ENCODE measurements at places on chromosomes 2 and 18. TPM values are rescaled to one million over a fixed set of nuclear protein-coding genes. Genes with fewer than 3 reads are reported as not detected.

RAD51AP2 gene
- 0.17 TPM for total RNA-seq

RFX8 gene
- total RNA-seq: not detected

ARL6IP6 gene
- total RNA-seq: 43.2 TPM

- no peak for DNase-seq
These were observed 1.8 kb upstream of the IAH1 start for GRCh38 chr2:9472511-9472910.

DNA sequence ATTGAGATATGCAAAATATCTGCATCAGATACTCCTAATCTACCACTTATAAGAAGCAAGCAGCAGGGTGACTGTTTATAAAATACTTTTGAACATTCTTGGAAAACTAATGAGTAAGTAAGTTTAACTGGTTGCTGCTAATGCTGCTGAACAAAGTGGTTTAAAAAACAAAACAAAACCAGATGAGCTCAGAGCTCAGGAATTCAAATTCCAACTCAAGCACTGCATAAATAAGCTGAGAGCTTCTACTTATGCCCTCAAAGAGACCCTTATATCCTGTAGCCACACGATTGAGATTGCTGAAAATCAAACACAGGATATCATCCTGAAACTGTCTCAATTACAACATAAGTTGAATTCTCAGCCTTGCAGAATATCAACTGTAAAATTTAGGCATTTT is 62.3 kb upstream of the NYAP2 start:
- DNase-seq: peak; percentile 78

GRCh38 chr2:223283771-223284170 is 231.8 kb downstream of the KCNE4 start:
- no peak for DNase-seq

DNA sequence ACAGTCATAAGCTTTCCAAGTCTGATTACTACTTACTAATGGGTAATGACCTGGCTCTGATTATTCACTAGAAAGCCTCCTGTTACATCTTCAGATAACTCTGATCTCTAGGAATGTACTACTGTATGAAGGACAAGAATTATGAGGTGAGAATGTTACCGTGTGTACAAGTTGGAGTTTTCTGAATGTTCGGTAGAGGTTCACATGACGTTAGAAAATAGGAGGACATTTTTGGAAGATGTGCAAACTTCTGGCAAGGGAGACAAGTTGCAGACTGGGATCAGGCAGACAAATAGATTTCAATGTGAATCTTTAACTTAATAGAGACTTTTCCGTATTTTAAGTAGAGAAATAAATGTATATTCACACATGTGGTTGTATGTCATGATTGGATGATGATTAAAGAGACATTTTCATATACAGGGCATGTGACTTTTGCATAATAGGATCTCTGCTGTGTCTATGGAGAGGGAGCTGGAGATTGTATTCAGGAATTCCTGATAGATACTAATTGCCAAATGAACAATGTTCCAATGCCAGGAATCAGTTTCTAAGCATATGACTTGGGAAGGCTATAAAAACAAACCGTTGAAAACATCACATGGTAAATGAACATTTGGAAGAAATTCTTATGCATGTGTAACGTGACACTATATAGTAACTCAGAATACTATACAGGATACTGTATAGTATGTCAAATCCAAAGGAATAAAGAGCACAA is 1695.8 kb upstream of the PIK3C3 start:
- DNase-seq: no peak

DNA sequence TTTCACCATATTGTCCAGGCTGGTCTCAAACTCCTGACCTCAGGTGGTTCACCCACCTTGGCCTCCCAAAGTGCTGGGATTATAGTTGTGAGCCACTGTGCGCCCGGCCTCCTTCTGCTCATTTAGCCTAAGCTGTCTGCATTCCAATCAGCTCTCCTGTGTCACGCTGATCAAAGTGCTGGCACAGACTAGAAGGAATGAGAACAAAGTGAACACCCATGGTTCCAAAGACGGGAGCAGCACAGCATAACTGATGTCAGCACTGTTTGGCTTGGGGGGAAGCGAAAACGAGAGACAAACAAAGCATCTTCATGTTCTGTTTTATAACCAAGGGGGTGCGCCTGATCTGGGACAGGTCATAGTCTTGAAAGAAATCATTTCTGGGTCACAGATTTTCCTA is 43.3 kb downstream of the DIPK1C start:
- DNase-seq: no peak

All from A172 (cell line).